NCI-H526 treated with DMSO at 0.1 percent for 48 hours (cell line): ENCODE measurements at places on chromosomes 6 and 20.

DNA sequence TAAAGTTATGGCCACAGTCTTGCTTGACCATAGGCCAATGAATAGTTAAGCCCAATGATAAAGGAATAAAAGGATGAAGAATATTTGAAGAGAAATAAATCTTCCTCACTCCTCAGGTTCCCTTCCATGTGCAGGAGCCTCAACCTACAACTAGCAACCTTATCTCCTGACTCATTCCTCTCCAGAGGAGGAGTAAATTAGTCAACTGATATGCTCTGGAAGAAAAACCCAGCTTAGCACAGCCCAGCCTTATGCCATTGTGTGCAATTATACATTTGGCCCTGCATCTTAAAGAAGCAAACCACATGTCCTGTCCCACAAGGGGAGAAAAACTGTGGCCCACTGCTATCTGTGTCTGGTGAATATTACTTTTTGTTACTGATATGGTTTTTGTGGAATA, 82.1 kb downstream of the PHIP start:
- no peak for DNase-seq

- DNase-seq, result no peak
Observed at GRCh38 chr20:56378386-56378785, 13.6 kb downstream of the AURKA start.

GRCh38 chr6:2061880-2062279, 183.5 kb downstream of the GMDS start:
- no peak for DNase-seq

GRCh38 chr6:73854998-73855718, 159.2 kb downstream of the CD109 start:
- peak; percentile 25 for DNase-seq

DNA sequence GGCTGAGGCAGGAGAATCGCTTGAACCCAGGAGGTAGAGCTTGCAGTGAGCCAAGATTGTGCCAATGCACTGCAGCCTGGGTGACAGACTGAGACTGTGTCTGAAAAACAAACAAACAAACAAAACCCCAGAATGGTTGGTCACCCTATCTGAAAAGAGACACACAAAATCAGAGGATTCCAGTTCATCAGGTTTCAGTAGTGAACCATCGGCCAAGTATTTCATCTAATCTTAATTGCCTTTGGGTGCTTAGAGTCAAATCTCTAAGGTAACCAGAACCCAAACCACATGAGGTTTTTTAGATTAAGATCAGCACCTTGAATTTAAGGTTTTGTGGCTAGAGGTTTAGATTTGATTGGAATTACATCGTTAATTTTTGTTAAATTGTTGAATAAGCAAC, 8.3 kb upstream of the ZBTB2 start:
- no peak for DNase-seq

- peak; percentile 84 for DNase-seq
Observed at GRCh38 chr6:19804205-19805128, 32.7 kb upstream of the ID4 start.

GRCh38 chr20:54262671-54263070, 54.8 kb downstream of the PFDN4 start:
- DNase-seq, result no peak
